ENCODE measurements at places on chromosomes 16 and 17.

- DNase-seq, result peak; percentile 50
Observed at GRCh38 chr16:20944861-20945574, 44.4 kb downstream of the LYRM1 start.

GRCh38 chr17:56506349-56506748, 87.2 kb upstream of the NOG start:
- DNase-seq, result no peak

DNA sequence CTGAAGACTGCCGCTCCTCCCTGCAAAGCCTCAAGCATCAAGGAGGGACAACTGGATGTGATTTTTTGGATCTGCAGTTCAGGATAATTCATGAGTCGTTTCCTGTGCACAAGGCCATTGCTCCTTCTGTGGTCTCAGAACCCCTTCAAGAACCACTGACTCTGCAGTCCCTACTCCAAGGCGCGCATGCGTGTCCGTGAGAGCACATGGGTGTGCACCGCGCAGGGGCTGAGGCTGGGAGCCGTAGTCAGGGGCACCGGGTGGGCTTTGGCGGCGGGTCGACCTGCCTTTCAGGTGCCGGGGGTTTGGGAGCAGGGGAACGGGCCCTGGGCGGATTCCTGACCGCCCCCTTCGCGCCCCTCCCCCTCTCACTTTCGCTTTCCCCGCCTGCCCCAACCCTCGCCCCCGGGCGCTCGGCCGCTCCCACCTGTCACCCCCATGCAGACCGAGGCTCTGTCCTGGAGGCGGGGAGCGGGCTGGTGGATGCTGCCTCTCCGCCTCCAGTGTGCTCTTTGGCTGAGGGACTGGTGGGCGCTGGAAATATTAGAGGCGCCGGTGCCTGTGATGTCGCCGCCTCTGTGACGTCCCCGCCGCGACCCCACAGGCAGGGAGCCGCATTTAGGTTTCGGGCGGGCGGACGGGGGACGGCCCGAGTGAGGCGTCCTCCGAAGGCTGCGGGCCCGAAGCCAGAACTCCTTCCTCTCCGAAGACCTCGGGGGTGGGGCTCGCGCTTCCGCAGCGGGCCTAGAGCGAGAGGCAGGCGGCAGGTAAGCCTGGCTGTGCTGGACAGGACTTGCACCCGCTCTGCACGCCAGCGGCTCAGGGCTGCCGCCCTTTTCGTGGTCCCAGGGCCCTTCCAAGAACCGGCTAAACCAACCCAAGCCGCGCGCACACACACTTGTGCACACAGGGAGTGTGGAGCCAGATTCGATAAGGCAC, at the start of gene SPATA32:
Gene SPATA32, minus strand, starts transcription at position 518 of the 939 bp plus-strand sequence. Its CDS starts 78 bp downstream, at position 440.
- DNase-seq, result no peak

GRCh38 chr16:54331241-54332002, 44.8 kb upstream of the IRX3 start:
- DNase-seq, result no peak

DNA sequence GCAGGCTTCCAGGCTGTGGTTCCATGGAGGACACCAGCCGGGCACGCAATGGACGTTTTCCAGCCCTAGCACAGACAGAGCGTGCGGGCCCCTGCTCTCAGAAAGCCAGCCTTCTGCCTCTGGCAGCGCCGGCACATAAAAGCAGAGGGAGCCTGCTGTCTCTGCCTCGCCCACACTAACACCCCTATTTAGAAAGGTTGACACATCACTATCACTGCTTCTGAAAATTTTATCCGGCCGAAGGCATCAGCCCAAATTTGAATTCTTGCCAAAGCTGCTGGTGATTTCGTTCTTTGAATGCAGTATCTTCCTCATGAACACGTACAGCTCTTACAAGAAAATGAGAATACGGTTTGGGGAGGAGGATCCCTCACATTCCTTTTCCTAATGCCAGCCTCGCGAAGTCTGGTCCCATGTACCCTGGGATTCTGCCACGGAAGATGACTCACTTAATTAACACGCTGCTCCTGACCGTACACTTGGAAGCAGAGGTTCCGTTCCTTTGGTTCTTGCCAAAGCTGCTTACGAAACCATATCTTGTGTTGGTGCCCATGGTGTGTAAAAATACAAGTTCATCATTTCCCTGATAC, 1.3 kb upstream of the RAB11FIP3 start:
- DNase-seq, result no peak

DNA sequence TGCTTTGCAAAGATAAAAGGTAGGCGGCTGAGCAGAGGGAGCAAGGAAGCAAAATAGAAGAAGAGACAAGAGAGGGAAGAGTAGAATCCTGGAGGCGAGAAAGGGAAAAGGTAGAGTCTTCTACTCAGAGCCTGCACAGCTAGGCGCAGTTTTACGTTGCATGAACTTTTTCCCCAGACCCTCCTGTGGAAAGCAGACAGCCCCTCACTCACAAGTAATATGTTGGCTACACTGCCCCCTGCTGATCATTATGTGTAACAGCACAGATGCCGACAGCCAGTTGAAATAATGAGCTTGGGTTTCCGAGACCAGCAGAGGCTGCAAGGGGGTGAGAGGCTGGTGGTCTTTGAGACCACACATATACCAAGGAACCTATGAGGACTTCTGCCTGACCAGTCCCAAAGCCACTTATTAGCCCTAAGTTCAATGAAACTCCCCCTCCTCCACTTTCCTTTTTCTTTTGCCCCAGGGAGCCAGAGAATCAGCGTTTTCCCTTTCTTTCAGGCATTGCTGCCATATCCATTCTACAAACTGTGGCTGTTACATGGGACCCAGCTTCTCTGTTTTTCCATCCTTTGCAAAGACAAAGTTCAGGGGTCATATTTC, 22.5 kb upstream of the CMTR2 start:
- peak; percentile 24 for DNase-seq

- DNase-seq, result no peak
Observed at GRCh38 chr17:50589095-50589705, 28.7 kb downstream of the CACNA1G start.

GRCh38 chr17:1272701-1273100, 2.5 kb downstream of the BHLHA9 start:
- no peak for DNase-seq

DNA sequence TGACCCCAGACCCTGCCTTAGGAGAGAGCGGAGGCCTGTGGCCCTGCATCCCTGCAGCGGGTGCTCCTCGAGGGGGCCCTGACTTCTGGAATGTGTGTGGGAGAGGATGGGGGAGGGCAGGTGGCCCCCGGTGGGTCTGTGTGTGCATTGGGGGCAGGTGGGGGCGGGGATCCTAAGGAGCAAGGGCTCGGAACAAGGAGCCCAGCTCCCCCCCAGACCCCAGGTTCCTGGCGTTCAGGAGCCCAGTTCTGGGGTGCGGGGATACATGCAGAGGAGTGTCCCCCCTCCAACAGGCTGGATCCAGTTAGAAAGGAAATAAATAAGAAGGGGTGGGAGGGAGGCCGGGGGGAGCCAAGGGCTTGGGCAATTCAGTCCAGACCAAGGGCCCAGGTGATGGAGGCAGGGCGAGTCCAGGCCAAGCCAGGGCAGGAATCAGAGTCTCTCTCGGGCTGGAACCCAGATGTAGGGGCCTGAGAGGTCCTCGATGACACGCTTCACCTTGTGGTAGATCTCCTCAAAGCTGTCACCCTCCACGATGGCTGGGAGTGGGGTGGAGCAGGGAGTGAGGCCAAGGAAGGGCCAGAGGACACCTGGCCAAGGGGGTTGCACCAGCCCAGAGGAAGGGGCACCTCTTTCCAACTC, 11.2 kb upstream of the ASGR1 start:
- no peak for DNase-seq

Data from KBM-7 (cell line).